ENCODE measurements at places on chromosomes 1 and 21.

DNA sequence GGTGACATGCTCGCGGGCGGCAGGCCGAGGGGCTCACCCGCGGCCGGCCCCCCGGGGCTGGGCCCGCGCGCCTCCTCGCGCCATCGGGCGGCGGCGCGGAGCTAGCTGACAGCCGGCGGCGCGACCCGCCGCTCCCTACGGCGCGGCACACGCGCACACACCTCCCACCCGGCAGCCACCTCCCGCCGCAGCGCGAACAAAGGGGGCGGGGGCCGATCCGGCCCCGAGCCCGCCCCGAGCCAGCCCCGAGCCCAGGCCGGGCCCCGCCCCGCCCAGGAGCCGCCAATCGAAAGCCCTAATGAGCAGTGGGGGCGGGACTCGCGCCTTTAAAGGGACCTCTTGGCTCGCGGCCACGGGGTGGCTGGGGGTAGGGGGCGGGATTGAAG lies at the start of gene KIF21B:
Gene KIF21B, minus strand, starts transcription at position 198 of the 386 bp plus-strand sequence. CDS start 331 bp downstream, outside the sequence.
- peak; percentile 84 for DNase-seq

DNA sequence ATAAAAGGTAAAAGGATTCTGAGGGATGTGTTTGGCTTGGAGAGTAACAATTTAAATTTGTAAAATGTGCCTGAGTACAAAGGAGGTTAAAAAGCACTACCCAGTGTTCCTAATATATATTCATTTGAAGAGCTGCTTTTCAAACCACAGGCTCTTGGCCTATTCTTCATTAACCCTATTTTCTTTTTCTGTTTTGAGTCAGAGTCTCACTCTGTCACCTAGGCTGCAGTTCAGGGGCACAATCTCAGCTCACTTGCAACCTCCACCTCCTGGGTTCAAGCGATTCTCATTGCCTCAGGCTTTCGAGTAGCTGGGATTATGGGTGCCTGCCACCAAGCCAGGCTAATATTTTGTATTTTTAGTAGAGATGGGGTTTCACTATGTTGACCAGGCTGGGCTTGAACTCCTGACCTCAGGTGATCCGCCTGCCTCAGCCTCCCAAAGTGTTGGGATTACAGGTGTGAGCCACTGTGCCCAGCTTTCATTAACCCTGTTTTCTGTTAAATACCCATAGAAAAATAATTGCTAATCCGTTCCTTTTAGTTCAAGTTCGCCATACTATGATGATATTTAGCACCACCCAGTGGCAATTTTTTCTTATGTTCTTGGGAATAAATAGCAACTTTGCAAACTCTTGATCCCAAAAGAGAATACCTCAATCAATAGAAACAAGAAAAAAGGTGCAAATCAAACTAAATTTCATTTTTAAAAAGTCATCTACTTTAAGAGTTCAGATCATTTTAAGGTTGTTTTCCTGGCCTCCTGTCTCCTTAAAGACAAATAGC lies 30.5 kb downstream of the ZBTB8OS start:
- no peak for DNase-seq

DNA sequence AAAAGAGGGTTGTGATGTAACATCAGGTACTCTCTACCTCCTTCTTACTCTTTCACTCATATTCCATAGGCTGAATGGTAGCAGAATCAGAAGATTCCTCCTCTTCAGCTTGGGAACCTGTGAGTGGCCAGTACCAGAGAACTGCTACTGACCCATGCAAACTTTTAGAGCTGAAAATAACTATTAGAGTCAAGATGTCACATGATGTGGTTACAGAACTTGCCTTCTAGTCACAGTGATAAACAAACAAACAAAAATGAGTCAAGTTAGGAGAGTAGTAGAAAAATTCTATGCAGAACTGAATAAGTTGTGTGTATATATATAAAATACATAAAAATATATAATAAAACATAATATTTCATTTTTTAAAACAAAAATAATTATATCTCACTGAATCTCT lies 47.6 kb upstream of the RGS1 start:
- DNase-seq, result no peak

- no peak for DNase-seq
Observed at GRCh38 chr1:57013522-57013921, 47.7 kb upstream of the C8B start.

- no peak for DNase-seq
Observed at GRCh38 chr1:14568716-14569355, 29.6 kb upstream of the KAZN start.

DNA sequence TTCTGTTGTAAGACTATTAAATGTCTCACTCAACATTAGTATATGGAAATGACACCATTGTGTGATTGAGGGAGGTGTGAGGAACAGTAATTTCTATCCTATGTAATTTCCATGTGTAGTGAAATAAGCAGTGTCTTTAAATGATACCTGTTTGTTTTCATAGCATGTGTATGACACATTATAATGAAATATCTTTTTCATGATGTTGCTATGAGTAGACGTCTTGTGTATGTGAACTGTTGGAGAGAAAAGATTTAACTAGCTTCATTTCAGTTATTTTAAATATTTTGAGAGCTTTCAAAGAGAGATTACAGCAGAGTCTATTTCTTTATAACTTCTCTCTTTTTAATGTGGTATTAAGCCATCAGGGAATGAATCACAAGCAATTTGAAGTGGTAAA lies 71.5 kb upstream of the QSOX1 start:
- no peak for DNase-seq

DNA sequence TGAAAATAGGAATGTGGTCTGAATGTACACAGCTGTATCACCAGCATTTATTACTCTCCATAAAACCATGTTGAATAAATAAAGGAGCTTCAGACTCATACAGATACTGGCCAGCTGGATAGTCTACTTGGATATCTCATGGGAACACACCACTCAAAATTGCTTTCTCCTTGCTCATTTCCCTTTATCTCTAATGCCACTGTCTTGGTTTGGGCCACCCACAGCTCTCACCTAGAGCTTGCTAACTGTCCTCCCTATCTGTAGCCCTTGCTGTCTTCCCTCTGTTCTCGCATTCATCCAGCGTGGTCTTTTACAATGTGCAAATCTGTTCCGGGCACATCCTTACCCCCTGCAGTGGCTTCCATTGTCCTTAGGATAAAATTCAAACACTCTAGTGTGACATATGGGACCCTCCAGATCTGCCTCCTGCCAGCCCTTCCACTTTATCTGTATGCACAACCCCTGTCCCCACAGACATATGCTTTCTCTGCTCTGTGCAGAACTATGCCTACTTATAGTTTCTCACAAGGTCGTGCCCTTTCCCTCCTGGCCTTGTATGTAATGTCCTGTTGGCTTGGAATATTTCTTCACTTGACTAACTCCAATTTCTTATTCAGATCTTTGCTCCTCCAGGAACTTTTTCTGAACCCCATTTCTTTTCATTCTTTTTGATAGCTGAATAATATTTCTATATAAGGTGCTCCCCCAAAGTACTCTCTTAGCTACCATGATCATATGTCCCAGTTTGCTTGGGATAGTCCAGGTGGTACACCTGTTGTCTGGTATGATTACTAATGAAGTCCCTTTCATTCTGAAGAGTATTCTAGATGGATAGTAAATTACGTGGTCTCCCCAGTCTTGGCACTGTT lies 2.9 kb downstream of the FLVCR1 start:
- DNase-seq, result no peak

DNA sequence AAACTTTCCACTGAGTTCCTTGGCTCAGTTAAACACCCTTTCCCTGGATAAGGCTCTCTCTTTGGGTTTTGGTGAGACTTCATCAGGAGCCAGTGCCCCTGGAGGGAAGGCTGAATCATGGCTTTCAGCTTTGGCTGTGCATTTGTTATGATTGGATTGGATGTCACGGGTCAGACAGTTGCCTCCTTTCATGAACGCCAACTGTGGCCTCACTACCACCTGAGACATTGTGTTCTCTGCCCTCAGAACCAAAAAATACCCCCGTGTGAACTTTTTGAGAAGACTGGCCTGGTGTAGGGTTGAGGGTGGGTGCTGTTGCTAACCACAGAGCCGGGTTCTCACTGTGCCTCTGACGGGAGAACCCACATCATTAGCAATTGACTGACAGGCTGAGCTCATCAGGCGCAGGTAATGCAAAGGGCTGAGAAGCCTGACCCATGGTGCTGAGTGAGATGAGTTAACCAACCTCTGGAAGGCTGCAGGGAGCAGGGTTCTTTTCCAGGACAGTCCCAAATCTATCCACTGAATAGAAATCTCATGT lies 65.6 kb downstream of the HHAT start:
- DNase-seq, result no peak

DNA sequence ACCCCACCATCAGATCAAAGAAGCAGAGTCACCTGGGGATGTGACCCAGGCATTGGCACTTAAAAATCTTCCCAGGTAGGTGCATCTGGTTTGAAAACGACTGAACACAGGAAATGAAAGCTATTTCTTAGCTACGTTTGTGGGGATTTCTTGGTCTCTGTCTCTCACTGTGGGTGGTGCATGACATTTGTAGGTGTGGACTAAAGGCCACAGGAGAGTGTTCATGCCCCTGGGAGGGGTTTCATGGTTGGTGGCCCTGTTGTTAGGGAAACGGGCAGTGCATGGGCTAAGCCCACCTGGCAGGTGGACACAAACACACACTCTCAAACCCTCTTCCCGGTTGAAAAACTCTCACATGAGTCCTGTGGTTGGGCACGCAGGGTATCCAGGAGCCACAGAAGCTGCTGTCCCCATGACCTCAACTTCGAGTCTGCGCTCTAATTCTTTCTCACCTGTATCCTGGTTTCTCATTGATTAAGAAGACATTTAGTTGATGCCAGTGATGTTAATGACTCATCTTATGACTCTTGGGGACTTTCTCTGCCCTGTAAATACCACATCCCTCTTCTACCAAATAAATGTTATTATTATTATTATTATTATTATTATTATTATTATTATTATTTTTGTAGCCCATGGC lies 119.4 kb downstream of the MRPS6 start:
- DNase-seq, result no peak

GRCh38 chr1:52070704-52071103 lies 14.6 kb downstream of the BTF3L4 start:
- no peak for DNase-seq

- DNase-seq, result no peak
Observed at GRCh38 chr1:204263254-204263910, 49.6 kb upstream of the GOLT1A start.

- DNase-seq, result no peak
Observed at GRCh38 chr21:42218836-42219605, at the start of gene ABCG1. ABCG1 (plus strand) TSS chr21:42219140; CDS start chr21:42219263, 123 bp downstream.

DNA sequence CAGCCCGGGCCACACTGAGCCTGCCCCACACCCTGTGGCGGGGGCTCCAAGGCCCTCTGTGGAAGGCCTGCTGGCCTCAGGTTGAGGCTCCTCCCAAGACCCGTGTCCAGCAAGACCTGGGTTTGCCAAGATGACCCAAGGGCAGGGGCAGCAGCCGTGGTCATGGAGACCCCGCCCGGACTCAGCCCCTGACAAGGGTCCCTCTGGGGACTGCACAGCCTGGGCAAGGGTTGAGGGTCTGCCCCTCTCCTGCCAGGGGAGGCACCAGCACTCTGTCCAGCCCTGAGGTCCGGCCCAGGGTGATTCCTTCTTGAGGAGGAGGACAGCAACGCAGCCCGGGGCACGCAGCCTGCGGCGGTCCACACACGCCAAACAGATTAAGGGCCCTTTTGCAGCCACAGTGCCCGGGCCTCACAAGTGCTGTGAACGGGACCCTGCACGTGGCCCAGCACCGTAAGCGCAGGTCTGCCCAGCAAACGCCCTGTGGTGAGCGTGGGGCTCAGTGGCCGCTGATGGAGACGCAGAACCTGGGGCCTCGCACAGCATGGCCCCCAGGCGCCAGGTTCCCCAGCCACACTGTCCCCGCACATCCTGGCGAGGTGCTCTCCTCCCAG lies 3.4 kb downstream of the SPATC1L start:
- no peak for DNase-seq

GRCh38 chr1:8951231-8951630 lies 5.6 kb downstream of the CA6 start:
- no peak for DNase-seq

DNA sequence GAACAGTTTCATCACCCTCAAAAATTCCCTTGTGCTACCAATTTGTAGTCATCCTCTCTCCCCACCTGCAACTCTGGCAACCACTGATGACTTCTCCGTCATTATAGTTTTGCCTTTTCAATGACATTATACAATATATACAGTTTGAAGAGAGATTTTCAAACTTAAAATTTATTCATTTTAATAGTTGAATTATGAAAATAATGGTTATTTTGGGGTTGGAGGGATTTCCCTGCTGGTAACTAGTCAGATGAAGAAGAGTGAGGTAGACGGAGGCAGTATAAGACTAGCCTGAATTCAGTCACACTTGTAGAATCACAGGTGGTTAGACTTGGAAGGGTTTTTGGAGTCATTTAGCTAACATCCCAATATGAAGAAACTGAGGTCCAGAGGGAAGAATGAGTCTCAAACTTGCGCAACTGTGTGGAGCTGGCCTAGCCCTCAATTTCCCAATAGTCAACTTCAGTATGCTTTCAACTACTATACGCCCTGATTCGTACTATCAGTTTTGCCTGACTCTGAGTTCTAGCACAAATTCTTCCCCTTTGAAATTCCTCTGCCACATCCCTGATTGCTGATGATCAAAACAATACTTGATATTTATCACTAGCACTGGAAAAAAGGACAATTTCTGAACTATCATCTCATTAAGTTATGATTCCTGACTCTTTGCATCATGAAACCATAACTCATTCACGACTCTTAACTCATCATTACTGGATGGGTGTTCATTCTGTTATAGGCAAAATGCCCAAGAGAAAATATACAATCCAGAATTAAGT lies 54.2 kb downstream of the VANGL2 start:
- DNase-seq, result no peak

- DNase-seq, result no peak
Observed at GRCh38 chr1:230728710-230729392, 14.9 kb upstream of the AGT start.

DNA sequence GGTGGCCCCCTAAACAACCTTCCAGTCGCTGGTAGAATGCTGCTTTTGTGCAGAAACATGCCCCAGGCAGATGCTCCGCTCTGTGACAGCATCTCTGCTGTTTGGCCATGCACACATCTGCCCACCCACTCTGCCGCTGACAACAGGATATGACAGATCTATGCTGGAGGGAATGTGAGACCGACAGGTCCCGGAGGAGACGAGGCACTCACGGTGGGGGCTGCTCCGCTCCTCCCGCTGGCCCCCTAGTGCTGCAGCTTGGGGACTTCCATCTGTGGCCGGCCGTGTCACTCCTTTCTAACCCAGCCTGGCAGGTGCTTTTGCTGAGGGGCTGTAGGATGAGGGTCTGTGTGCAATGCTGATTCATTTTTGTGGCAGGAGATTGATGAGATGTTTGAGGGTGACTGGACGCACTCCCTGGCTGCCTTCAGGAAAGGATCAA lies 49.1 kb upstream of the DMRTB1 start:
- DNase-seq, result no peak
